AG09319 (cell line): ENCODE measurements at places on chromosomes 16 and 17.

DNA sequence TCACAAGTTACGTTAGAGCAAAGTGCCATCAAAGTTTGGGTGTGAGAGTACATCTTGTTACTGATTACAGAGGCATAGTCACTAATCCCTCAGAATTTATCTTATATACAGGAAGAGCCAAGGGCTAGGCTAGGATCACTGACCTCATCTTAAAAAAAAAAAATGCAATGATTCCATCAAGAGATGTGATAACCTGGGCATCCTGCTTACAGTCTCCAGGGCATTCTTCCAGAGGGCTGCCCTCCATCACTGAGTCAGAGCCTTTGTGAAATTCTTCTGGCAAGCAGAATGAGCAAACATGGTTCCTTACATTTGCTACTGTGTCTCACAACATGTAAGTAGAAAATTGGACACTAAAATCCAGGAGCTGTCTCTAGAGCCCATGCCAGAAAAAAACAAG lies 410.6 kb downstream of the ZFHX3 start:
- peak; percentile 40 for DNase-seq

- DNase-seq: no peak
Measured at GRCh38 chr17:76083536-76084182, 4.7 kb downstream of the ZACN start.

DNA sequence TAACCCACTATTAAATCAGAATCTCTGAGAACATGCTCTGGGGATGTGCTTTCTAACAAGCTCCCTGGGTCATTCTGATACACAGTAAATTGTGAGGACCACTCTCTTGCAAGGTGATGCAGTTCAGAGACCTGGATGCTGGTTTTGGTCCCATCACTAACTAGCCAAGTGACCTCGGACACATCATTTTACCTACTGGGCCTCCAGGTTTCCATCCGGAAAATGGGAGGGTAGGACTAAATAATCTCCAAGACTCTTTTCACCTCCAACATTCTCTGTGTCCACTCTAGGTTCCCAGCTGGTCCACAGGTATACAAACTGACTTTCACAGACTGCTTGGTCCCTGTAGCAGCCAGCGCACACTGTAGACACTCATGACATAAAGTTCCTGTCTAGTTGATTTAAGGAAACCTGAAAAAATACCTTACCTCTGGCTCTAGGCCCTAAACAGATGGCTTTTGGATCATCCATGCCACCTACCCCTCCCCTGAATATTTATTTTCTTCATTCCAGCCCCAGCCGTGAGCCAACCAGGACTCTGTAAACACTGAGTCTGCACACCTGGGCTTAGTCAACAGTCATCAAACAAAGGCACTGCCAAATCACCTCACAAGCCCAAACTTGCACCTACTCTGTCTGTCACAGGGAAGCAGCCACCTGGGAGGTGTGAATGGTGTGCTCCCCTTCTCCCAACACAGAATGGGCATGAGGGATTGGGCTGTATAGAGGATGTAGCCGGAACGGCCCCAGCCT lies 51.3 kb upstream of the MRPS23 start:
- DNase-seq: no peak

DNA sequence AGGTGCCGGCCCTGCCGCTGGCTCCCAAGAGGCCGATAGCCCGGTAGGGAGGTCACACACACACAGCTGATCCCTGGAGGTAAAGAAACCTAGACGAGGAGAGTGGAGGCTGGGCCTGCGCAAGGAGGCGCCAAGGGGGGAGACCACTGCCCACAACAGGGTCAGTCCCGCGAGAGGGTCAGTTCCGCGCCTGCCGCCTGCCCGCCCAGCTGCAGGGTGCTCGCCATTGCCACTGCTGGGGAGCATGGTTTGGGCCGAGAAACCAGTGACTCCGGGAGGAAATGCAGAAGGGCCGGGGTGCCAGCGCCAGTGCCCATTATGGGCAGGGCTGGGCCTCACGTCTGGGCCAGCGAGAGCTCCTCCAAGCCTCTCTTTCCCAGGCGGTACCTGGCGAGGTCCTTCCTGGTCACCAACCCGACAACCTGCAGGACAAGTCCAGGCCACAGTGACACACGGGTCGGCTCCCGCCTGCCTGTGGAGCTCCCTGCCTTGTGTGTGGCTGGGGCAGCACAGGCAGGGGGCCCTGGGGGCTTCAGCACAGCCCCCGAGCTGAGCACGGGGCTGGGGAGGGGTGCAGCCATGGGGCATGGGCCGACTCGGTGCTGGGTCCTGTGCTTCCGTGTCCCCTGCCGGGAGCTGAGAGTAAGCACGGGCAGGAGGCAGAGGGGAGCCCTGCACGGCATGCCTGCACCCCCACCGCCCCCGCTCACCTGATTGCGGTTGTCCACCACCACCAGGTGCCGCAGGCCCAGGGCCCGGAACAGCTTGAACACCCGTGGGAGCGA lies 2.1 kb upstream of the CCDC154 start:
- DNase-seq: no peak

GRCh38 chr17:37221865-37222264 lies 153.9 kb upstream of the C17orf78 start:
- no peak for DNase-seq

GRCh38 chr17:19306160-19307111 lies 56.1 kb downstream of the B9D1 start:
- no peak for DNase-seq

DNA sequence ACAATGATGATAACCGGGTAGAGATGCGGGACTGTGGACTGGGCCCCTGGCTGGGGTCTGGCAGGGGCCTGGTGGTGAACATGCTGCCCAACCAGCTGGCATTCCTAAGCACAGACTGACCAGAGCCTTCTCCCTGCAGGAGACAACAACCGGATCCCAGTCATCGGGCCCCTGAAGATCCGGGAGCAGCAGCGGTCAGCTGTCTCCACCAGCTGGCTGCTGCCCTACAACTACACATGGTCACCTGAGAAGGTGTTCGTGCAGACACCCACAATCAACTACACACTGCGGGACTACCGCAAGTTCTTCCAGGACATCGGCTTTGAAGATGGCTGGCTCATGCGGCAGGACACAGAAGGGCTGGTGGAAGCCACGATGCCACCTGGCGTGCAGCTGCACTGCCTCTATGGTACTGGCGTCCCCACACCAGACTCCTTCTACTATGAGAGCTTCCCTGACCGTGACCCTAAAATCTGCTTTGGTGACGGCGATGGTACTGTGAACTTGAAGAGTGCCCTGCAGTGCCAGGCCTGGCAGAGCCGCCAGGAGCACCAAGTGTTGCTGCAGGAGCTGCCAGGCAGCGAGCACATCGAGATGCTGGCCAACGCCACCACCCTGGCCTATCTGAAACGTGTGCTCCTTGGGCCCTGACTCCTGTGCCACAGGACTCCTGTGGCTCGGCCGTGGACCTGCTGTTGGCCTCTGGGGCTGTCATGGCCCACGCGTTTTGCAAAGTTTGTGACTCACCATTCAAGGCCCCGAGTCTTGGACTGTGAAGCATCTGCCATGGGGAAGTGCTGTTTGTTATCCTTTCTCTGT lies 5.1 kb upstream of the SLC7A6 start:
- no peak for DNase-seq

- no peak for DNase-seq
Measured at GRCh38 chr17:21157586-21158370, 31.0 kb downstream of the DHRS7B start.

- no peak for DNase-seq
Measured at GRCh38 chr16:10741844-10742243, 1.8 kb upstream of the NUBP1 start.

GRCh38 chr16:17365211-17365541 lies 105.6 kb downstream of the XYLT1 start:
- no peak for DNase-seq

DNA sequence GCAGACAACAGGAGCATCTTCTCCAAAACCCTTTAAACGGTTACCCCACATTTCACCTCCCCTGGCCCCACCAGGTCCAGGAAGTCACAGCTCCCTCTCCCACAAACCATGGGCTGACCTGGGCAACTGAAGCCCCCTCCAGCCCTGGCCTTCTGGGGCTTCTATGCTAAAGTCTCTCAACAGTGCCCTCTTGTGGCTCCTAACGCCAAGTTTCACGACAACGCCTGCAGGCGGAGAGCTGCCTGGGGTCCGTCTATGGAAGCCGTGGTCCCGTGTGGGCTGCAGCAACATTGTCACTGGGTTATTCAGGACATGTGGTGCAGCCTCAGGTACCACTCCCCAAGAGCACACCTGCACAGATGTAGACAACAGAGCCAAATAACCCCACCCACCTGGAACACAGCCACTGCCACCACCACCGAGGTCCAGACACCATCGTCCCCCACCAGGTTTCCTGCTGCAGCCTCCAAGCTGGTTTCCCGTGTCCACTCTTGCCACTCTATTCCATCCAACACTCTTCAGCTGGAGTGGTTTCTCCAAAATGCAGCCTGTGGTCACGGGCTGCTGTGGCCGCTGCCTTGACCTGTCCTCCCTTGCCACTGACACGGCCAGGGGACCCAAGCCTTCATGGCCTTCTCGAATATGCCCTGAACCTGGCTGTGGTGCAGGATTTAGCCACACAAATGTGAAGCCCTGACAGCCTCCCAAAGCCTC lies 19.1 kb downstream of the C16orf95 start:
- no peak for DNase-seq

DNA sequence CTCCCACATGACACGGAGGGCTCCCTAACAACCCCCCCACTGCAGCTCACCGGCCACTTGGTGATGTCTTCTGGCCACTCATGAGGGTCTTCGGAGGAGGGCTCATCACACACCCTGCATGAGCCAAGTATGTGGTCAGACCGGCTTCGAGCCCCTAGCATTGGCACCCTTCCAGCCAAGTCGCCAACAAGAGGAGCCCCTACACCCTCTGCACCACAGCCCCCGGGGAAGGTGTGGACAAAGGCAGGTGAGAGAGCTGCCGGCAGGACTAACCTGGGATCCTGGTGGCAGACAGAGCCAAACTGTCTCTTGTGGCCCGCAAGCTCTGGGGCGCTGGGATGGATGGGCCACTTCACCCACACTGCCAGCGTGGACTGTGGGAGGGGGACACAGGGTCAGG lies 6.5 kb downstream of the SNRNP25 start:
- no peak for DNase-seq

DNA sequence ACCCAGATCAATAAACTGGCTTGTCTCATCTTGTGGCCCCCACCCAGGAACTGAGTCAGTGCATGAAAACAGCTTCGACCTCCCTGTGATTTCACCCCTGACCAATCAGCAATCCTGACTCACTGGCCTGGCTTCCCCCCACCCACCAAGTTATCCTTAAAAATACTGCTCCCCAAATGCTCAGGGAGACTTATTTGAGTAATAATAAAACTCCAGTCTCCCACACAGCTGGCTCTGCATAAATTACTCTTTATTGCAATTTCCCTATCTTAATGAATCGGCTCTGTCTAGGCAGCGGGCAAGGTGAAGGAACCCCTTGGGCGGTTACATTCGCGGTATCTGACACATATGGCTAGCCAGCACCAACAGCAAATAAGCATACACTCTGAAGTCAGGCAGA lies 9.8 kb upstream of the RABEP1 start:
- DNase-seq: no peak

DNA sequence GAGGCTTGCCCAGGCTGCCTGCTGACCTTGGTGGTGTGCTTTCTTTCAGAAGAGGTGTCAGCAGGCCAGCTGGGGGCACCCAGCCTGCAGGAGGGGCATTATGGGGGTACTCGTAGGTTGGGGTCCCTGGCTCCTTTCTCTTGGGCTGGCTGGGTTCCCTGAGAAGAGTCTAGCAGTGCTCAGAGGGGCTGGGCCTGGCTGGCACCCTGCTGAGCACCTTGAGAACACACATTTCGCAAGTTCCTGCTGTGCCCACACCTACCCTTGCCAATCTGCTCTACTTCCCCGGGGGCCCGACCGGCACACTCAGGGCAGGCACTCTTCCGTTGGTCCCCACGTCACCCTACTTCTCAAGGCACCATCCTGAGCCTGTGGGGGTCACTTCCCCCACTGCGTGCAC lies 5.1 kb downstream of the CEMP1 start:
- no peak for DNase-seq
